Activated T-cell treated with anti-CD3 and anti-CD28 coated beads, Interleukin-2, amount 50 U/mL, for 48 hours (primary cell): ENCODE measurements at places on chromosomes 7 and 10.
A peak's percentile ranks its signal among the peaks of the same experiment; 100 is the strongest.

DNA sequence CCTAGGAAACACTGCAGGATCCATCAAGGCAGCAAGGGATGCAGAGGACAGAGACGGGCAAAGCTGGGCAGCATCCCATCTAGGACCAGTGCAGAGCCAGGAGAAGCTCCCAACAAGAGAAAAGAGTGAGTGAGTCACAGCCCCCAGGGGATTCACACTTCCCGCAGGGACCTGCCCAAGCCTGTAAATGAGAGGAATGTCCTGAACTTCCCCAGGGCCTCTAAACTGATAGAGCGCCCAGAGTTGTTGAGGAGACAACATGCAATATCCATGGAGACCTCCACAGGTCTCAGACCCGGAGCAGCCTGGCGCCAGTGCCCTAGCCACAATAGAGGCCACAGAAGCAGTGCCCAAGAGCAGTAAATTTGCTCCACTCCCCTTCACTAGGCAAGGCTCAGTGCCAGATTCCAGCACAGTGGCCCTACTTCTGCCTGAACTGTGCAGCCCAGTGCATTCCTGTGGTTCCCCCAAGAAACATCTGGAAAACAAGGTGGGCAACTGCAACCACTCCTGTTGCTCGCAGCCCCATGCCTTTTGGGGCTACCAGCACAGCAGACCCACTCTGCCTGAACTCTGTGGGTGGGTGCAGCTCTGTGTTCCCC is 567.5 kb downstream of the POM121L12 start:
- no peak for DNase-seq

DNA sequence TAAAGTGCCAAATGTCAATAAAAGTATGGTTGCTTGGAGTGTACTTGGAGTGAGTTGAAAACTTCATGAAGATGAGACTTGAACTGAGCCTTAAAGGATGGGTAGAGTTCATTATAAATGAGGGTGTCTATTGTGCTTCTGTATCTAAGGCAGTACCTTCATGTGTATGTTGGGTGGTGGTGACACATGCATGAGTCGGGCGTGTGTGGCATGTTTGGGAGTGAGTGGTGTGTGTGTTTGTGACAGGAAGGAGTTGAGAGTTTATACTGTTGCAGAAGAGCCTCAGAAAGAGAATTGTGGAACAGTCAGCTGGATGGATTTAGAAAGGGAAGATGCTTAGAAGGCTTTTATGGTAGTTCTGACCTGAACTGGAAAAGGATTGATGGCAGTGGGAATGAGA is 6.0 kb upstream of the ZRANB1 start:
- peak; percentile 60 for DNase-seq

- no peak for DNase-seq
Observed at GRCh38 chr10:97584060-97584797, at the start of gene HOGA1. Gene HOGA1 (plus strand): TSS chr10:97584389. CDS start chr10:97584704, 315 bp downstream.

- DNase-seq = no peak
Observed at GRCh38 chr7:19871102-19871501, 97.7 kb upstream of the TMEM196 start.

GRCh38 chr10:110429301-110429700 is 68.4 kb upstream of the DUSP5 start:
- peak; percentile 26 for DNase-seq

DNA sequence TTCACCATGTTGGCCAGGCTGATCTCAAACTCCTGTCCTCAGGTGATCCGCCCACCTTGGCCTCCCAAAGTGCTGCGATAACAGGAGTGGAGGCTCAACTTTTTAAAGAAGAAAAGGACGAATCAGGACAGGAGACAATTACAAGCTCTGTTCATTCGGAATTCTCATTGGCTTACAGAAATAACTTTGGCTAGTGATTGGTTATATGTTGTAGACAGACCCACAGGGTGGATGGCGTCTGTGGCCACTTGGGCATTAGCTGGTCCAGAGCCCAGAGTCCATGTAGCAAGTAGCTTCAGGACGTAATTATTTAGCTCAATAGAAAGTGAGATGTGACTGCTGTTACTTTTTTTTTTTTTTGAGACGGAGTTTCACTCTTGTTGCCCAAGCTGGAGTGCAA is 160.5 kb upstream of the TNRC18 start:
- no peak for DNase-seq

GRCh38 chr7:71019706-71020105 is 112.2 kb upstream of the GALNT17 start:
- DNase-seq = no peak

DNA sequence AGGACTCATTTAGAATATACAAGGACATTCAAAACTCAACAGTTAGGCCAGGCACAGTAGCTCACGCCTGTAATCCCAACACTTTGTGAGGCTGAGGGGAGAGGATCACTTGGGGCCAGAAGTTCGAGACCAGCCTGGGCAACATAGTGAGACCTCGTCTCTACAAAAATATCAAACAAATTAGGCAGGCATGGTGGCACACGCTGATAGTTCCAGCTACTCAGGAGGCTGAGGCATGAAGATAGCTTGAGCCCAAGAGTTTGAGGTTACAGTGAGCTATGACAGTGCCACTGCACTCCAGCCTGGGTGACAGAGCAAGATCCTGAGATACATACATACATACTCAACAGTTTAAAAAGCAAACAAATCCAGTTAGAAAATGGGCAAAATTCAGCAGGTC is 44.9 kb downstream of the GNA12 start:
- no peak for DNase-seq

- no peak for DNase-seq
Observed at GRCh38 chr7:30923009-30923773, 11.5 kb downstream of the AQP1 start.

DNA sequence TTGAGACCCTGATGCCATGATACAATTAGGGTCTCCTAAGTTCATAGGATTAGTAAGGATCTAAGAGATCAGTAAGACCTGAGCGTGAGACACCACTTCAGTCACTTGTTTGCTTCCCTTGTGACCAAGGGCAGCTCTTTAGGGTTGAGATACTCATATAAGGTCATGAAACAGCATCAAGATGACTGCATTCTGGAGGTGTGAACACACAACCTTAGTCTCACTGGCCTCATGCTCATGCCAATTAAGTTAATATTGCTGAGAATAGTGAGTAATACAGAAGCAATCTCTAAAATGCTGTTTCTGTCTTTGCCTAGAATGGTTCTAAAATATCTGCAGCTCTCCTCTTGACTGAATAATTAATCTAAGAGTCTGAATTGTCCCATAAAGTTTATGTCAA is 39.6 kb upstream of the KLHL7 start:
- DNase-seq = no peak

- no peak for DNase-seq
Observed at GRCh38 chr10:114987995-114988394, 50.0 kb downstream of the TRUB1 start.

DNA sequence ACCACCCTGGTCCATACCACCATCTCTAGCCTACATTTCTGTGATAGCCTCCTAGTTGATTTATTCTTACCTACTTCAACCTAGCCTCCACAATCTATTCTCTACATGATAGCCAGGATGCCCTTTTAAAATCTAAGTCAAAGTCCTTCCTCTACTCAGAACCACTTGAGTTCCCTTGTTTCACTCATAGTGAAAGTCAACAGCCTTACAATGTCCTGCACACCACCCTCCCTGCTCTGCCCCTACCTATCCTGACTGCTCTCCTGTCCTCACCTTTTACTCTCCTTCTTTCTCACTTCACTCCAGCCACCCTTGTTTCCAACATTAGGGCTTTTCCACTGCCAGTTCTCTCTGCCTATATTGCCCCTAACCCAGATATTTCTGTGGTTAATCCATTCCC is 146.7 kb downstream of the GRM3 start:
- no peak for DNase-seq

- DNase-seq = no peak
Observed at GRCh38 chr10:29239569-29240472, 49.0 kb upstream of the LYZL1 start.

GRCh38 chr7:23462846-23463245 is 7.4 kb downstream of the IGF2BP3 start:
- DNase-seq = no peak

- DNase-seq = no peak
Observed at GRCh38 chr10:107277591-107277990, 113.1 kb upstream of the SORCS1 start.

DNA sequence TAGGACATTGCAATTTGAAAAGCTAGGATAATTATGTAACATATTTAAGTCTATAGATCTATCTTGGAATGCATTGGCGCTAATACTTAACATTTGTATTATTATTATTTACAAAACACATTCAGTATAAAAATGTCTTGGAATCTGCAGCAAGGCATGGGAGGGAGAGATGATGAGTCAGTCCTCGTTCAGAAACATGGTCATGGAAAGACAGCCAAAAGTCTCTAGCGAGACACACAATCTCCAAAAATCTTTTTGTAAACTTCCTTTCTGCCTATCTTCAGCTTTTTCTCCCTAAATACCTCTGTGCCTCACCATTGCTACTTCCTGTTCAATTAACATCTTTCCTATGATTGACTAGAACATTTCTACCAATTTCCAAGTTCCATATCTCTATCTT is 188.4 kb upstream of the CACNA2D1 start:
- no peak for DNase-seq
